ENCODE measurements at places on chromosomes 16 and 17.

- no peak for DNase-seq
Observed at GRCh38 chr16:75703306-75703705, 2.0 kb upstream of the DUXB start.

- DNase-seq: no peak
Observed at GRCh38 chr17:17757391-17757791, 76.1 kb downstream of the RAI1 start.

DNA sequence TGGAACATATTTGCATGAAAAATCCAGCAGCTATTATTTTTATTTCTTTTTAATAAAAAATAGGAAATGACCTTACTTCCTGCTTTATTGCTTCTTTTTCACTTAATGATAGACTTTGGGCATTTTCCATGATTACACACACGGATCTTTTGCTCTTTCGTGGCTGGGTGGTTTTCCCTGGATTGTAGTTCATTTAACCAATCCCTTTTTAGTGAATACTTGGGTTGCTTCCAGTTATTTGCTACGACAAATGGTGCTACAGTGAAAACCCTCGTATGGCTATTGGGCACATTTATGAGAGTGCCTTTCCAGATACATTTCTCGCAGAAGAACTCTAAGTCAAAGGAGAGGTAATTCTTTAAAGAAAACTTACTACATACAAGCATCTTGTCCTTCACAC, 38.6 kb downstream of the FOXL1 start:
- no peak for DNase-seq

- DNase-seq: no peak
Observed at GRCh38 chr17:56752263-56752836, 81.4 kb downstream of the C17orf67 start.

DNA sequence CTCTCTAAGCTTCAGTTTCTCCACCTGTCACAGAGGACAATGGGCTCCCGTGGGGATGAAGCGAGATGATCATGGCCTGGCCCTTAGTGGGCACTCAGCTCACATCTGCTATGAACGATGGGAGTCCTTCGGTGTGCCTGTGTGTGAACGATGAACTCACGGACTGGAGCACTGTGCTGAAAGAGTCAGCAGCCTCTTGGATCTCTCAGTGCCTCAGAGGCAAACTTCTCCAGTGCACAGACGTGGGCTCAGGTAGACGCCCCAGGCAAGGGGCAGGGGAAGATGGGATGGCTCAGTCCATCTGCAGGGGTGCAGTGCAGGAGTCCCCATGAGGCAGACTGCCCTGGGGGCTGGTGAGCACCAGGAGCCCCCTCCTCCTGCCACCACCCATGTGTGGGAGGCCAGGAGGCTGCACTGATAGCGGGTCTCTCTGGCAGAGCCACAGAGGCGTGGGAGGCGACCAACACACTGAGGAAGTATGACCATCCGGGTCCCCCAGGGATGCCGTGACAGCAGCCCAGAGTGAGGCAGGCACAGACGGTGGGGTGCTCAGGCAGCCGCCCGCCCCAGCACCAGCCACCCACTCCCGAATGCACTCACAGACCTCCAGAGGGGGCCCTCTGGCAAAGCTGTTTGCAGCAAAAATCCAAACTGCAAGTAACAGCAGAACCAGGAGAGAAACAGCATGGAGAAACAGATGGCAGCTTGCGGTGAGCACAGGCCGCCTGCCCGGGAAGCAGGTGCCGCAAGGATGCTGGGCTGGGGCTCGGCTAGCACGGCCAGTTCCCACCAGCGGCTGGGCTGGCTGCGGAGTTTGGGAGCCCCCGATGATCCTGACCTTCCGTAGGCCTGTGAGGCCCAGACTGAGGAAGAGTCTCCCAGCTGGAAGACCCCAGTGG, 82.7 kb downstream of the RPH3AL start:
- DNase-seq: no peak

DNA sequence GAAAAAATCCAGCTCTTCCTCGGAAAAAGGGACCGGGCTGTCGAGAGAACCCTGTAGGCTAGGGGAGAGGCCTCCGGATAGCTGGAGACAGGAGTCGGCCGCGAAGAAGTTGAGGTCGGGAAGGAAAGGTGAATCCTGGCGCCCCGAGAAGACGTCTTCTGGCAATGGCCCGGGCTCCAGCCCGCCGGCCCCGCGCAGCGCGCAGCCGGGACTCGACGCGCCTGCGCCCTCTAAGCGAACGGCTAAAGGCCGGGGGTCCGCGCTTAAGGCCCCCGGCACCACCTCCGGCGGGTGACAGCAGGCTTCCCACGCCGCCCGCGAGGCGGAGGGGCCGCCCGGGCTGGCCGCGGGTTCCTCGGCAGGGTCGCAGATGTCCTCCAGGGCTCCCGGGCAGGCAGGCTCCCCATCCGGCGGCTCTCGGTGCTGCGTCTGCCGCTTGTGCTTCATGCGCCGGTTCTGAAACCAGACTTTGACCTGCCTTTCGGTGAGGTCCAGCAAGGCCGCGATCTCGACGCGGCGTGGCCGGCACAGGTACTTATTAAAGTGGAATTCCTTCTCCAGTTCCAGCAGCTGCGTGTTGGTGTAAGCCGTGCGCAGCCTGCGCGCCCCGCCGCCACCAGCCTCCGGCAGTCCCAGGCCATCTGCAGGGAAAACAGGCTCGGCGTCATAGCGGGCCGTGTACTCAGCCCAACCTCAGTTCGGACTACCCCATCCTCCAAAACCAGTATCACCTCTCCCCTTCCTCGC, 1.6 kb downstream of the HOXB2 start:
- DNase-seq: peak; percentile 32

DNA sequence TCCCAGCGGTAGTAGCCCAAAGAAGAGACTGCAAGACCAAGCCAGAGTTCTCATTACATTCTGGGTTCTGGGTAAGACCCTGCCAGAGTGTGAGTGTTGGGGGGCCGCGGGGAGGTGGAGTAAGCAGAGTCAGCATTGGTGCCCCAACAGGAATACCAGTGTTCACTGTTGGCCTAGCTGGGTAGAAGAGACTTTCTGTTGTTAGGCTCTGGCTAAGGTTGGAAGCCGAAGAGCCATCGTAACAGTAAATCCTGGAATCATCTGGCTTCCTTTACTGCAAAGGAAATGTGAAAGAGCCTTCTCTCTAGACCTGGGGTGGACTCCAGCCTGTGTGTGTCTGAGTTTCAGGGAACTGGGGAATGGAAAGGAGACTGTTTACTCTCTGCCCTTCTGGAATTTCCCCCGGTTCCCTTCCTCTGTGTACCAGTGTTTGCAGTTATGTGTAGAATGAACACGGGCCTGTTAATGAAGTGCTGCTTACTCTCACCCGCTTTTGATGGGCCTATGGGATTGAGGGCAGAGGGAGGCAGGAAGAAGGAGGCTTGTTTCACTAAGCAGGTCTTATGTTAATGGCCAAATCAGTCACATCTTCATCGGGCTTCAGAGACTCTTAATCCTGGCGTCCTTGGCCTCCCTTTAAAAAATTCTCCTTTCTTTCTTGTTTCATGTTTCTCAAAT, 68.5 kb downstream of the WWP2 start:
- DNase-seq: no peak
